ENCODE measurements at places on chromosomes 12 and 14. TPM values are rescaled to one million over a fixed set of nuclear protein-coding genes. Genes with fewer than 3 reads are reported as not detected.

- no peaks in the 10 kb centered on the region for H3K36me3 ChIP-seq
- H3K4me3 ChIP-seq = no peak overlapping the region
- DNase-seq = no peak
- no peak overlapping the region for H3K27ac ChIP-seq
- peaks cover 7% of the 10 kb centered on the region for H3K4me1 ChIP-seq
These were observed 9.9 kb downstream of the KRT83 start for GRCh38 chr12:52311285-52311648.

GRCh38 chr12:82124711-82125380 is 233.3 kb downstream of the CCDC59 start:
- no peak overlapping the region for H3K27ac ChIP-seq
- no peak for DNase-seq
- no peak overlapping the region for H3K4me3 ChIP-seq
- H3K36me3 ChIP-seq = no peaks in the 10 kb centered on the region

- no peak overlapping the region for H3K27ac ChIP-seq
- DNase-seq = no peak
- H3K27me3 ChIP-seq = no peaks in the 10 kb centered on the region
These were observed 372.6 kb downstream of the BCL11B start for GRCh38 chr14:98899441-98899840.

Gene TMEM119
- 0.99 TPM for polyA plus RNA-seq

GRCh38 chr14:103736546-103737431 is 21.2 kb downstream of the ZFYVE21 start:
- no peak overlapping the region for H3K27ac ChIP-seq
- DNase-seq = no peak
- H3K4me3 ChIP-seq = no peak overlapping the region
- peaks cover 86% of the 10 kb centered on the region for H3K36me3 ChIP-seq
- no peaks in the 10 kb centered on the region for H3K27me3 ChIP-seq
- H3K4me1 ChIP-seq = no peaks in the 10 kb centered on the region

- no peak for DNase-seq
- H3K4me3 ChIP-seq = no peak overlapping the region
- no peaks in the 10 kb centered on the region for H3K36me3 ChIP-seq
- H3K27me3 ChIP-seq = no peaks in the 10 kb centered on the region
- no peaks in the 10 kb centered on the region for H3K4me1 ChIP-seq
These were observed 118.8 kb downstream of the KCNK10 start for GRCh38 chr14:88204221-88204620.

Gene TMEM253
- 0.29 TPM for polyA plus RNA-seq

Gene SLCO1B1
- not detected for polyA plus RNA-seq

GRCh38 chr12:124498275-124499189 is 68.9 kb downstream of the NCOR2 start:
- H3K36me3 ChIP-seq = peaks cover 16% of the 10 kb centered on the region
- H3K27me3 ChIP-seq = no peaks in the 10 kb centered on the region
- no peak for DNase-seq
- peaks cover 74% of the 10 kb centered on the region for H3K4me1 ChIP-seq
